ENCODE measurements at places on chromosomes 7 and 10.

DNA sequence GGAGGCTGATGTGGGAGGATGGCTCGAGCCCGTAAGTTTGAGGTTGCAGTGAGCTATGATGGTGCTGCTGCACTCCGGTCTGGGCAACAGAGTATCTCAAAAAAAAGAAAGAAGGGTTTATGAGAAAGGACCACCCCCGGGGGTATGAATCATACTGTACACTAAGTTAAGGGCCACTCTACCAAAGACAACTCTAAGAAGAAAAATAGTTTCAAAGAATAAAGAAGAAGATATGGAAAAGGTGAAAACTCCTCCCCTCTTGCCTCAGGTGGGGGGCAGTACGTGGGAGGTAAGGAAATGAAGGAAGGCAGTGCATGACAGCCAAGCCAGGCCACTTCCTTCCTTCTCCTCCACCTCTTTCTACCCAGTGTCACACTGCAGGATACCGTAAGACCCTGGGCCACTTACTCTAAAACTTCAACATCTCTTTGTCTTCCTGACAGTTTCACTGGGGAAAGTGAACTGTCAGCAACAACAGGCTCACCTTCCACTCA lies 61.3 kb downstream of the PIP4K2A start:
- DNase-seq, result no peak

- no peak for DNase-seq
These were observed 623 bp downstream of the INPP5A start for GRCh38 chr10:132538031-132538789.

DNA sequence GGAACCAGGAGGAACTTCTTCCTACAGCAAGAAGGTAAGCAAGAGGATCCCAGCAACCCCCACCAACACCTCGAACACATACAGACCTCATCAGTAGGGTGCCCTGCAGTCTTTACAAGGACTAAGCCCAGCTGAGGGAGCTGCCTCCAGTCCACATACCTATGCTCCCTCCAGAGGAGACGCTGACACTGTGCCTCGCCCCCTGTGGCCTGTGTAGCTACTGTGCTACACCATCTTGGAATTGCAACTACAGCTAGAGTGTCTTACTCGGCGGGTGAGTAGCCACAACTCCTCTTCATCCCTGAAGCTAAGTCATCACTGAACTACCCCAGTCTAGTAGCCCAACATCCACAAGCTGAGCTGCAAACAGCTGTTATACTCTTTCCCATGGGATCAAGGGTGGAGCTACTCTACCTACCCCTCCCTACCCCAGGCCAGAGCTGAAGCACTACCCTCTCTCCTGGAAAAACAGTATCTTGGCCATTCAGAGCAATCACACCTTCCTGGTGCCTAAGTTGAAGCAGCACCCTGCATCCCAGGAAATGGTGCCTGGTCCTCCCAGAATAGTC lies 42.2 kb upstream of the CAMK2B start:
- no peak for DNase-seq

- DNase-seq, result no peak
These were observed 26.5 kb upstream of the WNT16 start for GRCh38 chr7:121302214-121302745.

GRCh38 chr7:139321071-139321745 lies 19.9 kb upstream of the FMC1 start:
- DNase-seq, result peak; percentile 34

- DNase-seq, result no peak
These were observed 745.8 kb upstream of the LRRTM3 start for GRCh38 chr10:66180021-66180420.

DNA sequence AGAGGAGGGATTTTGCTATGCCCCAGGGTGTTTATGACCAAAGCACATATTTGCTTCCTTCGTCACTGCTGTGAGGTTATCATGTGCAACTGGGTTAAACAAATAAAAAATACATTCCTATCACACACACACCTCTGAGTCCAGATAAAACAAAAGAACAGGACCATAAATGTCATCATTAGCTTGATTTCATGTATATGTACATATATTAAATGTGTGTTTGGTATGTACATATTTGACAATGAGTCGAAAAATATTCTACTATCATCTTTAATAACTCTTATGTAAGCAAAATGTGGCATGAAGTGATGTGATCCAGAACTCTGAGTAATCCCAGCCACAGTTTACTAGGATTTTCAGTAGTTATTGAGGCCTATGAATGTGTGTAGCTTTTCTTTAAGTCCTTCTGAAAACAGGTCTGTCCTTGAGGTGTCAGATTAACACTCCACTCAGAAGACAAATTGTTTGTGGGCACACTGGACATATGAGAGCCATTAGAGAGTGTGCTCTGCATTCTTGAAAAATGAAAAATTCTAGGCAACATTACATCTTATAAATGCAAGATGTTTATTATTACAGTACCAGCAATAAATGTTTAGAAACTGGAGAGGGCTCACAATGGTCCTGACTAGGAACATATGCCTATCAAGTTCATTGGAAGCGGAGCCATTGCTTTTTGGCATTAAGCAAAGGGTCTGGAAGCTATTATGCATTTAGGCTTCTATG lies 335.1 kb upstream of the SEMA3A start:
- peak; percentile 90 for DNase-seq

GRCh38 chr7:157503229-157503628 lies 166.4 kb downstream of the DNAJB6 start:
- no peak for DNase-seq

- DNase-seq, result no peak
These were observed 19.1 kb upstream of the PARP12 start for GRCh38 chr7:140081774-140082425.

- no peak for DNase-seq
These were observed 551.8 kb downstream of the NXPH1 start for GRCh38 chr7:8985255-8985654.

GRCh38 chr10:92419740-92420545 lies 129.0 kb downstream of the MARCHF5 start:
- peak; percentile 30 for DNase-seq

DNA sequence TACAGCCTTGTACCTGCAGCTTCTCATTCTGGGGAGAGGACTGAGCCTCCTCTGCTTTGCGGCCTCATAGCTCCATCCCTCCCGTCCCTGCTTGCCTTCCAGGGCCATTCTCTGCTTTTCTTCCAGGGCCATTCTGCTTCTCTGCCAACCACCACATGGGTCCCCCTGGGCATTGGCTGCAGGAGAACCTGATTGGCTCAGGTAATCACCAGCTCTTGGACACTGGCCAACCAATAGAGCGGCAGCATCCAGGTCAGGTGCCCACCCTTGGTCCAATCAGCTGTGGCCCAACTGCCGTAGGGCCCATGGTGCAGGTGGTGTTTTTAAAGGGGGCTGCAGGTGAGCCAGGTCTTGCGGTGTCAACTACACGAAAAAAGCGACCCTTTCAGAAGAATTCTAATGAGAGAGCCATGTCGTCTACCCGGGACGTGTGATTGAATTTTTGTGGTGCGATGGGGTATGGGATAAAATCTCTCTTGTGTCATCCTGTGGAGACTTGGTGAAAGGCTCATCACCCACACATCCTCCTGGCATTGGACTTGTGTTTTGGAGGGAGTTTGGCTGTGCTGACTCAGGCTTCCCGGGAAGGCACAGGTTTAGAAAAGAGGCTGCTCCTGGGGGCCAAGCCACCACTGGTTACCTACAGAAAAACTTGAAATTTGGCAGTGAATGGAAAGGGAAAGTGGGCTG lies 46.0 kb upstream of the PODXL start:
- DNase-seq, result no peak

- DNase-seq, result peak; percentile 36
These were observed 6.0 kb downstream of the LRRC17 start for GRCh38 chr7:102918845-102919244.

DNA sequence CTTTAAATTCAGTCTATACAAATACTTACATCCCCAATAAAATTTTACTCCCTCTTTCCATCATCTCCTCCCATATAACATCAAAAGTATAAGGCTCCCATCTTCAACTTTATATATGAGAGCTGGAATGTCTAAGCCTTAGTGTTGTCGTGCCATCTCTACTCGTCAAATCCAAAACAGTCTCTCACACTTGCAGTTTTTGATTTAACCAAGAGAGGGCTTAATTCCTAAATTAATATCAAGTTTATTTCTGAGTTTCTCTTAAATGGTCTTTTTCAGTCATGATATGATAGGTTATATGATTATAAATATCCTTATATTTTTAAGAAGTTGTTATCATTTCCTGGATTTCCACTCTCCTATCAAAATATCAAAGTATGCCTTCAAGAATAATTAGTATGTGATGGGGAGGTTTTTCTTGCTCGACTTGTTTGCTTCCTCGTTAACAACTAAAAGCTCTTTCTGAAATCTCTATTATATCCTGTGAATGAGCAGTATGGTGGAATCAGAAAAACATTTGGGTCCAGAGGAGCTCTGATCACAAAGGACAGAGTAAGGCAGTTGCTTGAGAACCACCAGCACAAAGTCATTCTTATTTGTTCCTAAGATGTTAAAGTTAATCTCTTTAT lies 12.5 kb upstream of the LIPK start:
- DNase-seq, result peak; percentile 49

GRCh38 chr7:143256325-143256724 lies 6.9 kb upstream of the GSTK1 start:
- DNase-seq, result no peak
